ENCODE measurements at places on chromosomes 6 and 20.
A peak's percentile ranks its signal among the peaks of the same experiment; 100 is the strongest.

GRCh38 chr6:83308833-83309232 lies 115.7 kb downstream of the RWDD2A start:
- DNase-seq: no peak

DNA sequence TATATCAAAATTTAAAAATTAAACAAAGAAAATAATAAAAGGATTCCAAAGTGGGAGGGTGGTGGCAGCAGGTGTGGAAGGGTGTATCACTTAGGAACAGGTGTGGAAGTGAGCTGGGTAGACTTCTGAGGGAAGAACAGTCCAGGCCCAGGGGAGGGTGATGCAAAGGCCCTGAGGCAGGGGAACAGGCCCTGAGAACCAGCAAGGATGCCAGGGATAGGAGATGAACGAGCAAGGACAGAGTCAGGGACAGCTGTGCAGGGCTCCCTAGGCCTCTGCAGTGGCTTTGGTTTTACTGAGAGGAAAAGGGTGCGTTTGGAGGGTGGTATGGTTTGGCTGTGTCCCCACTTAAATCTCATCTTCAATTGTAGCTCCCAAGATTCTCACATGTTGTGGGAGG lies 9.4 kb upstream of the RAET1E start:
- no peak for DNase-seq

DNA sequence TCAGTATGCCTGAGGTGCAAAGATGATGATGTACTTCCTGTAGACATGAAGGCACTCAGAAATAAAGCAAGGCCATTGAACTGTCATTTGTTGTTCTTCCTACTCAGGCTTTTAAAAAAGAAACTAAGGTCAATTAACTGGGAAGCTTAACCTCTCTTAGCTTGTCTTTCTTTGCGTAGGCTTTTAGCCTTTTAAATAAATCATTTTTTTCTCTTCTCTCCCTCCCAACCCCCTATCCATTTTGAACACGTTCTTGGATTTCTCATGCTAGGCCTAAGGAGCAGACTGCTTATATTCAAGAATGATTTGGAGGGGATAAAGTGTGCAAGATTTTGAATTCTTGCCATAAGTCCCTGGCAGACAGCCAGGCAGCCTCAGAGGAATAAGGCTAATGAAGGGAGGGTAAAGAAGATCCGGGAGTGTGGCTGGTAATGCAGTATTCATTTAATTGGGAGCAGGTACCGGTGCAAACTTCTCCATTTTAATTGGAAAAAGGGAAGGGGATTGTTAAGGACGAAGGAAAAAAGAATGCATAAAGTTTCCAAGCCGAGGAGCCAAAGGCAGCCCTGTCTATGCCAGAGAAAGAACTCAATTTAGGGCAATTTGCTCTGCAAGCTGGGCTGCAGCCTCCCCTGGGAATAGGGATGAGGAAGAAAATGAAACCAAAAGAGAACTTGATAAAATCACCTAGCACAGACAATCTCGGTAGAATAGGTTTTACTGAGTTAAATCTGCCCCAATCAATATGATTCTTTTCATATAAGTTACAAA lies 343.8 kb upstream of the MMS22L start:
- no peak for DNase-seq

- no peak for DNase-seq
These were observed 115.1 kb upstream of the SOX4 start for GRCh38 chr6:21478411-21478810.

DNA sequence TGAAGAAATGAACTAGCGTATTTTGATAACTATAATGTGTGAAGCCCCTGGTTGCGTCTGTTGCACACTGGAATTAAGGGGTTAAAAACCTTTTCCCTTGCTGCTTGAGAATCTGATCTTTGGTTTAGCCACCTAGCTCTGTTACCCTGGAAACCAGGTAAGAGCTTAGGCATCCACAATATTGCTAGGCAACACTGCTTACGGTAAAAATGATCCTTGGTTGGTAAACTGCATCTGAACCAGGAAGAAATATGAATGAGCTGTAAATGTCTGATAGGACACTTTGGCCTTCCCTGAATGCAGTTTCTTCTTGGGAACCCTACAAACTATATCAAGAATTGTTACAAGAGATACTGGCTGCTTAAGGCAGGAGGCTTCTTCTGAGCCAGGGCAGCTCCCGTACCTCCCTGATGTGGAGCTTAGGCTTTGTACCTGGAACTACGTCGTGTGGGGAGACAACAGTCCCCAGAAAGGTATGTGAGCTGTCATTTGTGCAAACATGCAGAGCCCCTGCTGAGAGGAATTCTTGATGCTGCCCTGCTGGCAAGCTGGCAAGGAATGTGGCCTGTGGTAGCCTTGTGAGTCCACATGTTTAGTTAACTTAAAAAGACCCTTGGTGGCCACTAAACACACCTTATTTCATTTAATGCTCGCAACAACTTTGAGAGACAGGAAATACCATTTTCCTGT lies 18.4 kb downstream of the UBE3D start:
- no peak for DNase-seq

- no peak for DNase-seq
These were observed 21.6 kb upstream of the TULP4 start for GRCh38 chr6:158290659-158291058.

DNA sequence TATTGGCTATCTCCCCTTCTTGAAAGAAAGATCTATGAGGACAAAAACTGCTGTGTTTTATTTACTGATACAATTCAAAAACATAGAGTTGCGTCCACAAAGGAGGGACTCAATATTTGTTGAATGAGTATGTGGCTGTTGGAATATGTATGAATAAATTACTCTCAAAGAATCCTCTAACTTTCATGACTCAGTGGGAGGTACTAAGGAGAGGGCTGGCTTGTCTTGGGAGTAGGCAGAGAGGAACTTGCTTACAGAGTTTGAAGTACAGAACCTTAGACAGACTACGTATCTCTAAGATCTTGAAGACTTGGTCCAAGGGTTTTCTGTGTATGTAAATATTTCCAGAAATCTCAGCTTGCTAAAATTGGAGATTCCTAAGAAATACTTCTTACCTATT lies 504.0 kb upstream of the PTCHD4 start:
- no peak for DNase-seq

GRCh38 chr20:10777710-10778109 lies 103.9 kb upstream of the JAG1 start:
- DNase-seq: no peak

DNA sequence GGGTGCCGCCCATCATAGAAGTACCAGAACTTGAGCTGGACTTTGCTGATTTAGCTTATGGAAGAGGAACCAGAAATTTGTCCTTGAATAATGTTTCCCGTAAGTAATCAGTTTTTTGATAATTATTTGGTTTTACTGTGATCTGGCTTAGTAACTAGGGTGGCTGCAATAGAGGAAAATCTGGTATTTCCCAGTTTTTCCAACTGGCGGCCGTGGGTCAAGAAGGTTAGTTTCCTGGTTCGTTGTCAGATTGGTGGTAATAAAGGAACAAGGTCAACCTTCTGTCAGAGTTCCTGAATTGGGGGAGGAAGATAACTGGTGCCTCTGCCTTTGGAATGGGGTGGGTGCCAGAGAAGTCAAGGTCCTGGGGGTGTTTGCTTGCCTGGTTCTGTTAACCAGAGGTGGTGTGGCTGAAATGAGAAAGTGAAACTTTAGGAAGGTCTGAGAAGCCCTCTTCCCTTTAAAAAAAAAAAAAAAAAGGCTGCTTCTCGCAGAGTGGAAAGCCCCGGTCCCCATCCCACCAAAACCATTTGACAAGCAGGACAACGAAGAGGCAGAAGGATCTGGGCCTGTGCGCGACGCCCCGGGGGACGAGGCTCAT lies at the start of gene CALHM6:
TSS of gene CALHM6 (plus strand) at position 45 of the 601 bp plus-strand sequence. CDS start at position 600, 555 bp downstream.
- DNase-seq: no peak

DNA sequence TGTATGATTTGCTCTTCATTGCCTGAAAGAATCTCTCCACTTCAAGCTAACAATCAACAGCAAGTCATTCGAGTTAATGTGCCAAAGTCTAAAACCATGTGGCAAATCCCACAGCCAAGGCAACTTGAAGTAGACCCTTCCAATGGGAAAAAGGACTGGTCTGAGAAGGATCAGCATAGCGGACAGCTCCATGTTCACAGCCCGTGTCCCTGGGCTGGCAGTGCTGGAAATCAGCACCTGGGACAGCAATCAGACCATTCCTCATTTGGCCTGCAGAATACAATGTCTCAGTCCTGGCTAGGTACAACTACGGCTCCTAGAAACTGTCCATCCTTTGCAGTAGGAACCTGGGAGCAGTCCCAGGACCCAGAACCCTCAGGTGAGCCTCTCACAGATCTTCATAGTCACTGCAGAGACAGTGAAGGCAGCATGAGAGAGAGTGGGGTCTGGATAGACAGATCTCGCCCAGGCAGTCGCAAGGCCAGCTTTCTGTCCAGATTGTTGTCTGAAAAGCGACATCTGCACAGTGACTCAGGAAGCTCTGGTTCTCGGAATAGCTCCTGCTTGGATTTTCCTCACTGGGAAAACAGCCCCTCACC lies 1.1 kb downstream of the GJA10 start:
- peak; percentile 7 for DNase-seq

DNA sequence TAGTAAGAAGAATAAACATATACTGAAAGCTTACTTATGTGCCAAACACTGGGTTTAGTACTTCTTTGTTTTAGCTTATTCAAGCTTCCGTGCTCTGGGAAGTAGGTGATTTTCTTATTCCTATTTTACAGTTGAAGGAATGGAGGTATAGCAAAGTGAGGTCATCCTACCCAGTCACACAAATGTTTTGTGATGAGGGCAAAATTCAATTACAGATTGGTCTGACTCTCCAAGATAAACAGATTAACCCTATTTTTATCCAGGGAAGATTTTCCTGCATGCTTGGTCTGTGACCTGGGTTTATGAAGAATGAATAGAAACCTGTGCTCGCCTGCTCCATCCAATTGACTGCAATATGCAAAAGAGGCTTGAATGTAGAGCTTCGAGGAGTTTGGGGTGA lies 310.0 kb downstream of the ZNF217 start:
- DNase-seq: no peak

GRCh38 chr20:35947489-35947888 lies 6.8 kb downstream of the SCAND1 start:
- DNase-seq: peak; percentile 30

All from AML-193 (cell line).